ENCODE measurements at places on chromosomes 1 and 21. TPM values are rescaled to one million over a fixed set of nuclear protein-coding genes. Genes with fewer than 3 reads are reported as not detected.

GRCh38 chr1:981491-981954, 370 bp downstream of the PERM1 start:
- DNase-seq, result no peak

- DNase-seq, result no peak
These were observed 73.6 kb downstream of the TBX15 start for GRCh38 chr1:118914379-118915161.

- no peak for DNase-seq
These were observed 1.5 kb upstream of the COX20 start for GRCh38 chr1:244833734-244834542.

MYBPH gene
- total RNA-seq, result not detected

GRCh38 chr1:75132812-75133619, 1.2 kb upstream of the LHX8 start:
- DNase-seq, result no peak

DNA sequence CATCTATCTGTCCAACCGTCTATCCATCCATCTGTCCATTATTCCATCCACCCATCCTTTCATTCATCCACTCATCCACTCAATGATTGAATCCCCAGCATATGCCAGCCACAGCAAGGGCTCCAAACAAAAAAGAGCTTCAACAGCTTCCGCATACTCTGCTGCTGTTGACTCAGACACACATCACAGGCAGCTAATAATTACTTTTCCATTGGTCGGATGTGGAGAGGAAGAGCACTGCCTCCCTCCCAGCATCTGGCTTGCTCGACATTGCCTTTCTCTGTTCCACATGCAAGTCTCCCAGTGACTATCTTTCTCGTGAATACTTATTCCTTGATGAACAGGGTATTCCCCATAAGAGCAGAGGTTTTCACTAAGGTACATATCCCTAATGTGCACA, 176.5 kb downstream of the HIVEP3 start:
- no peak for DNase-seq

DNA sequence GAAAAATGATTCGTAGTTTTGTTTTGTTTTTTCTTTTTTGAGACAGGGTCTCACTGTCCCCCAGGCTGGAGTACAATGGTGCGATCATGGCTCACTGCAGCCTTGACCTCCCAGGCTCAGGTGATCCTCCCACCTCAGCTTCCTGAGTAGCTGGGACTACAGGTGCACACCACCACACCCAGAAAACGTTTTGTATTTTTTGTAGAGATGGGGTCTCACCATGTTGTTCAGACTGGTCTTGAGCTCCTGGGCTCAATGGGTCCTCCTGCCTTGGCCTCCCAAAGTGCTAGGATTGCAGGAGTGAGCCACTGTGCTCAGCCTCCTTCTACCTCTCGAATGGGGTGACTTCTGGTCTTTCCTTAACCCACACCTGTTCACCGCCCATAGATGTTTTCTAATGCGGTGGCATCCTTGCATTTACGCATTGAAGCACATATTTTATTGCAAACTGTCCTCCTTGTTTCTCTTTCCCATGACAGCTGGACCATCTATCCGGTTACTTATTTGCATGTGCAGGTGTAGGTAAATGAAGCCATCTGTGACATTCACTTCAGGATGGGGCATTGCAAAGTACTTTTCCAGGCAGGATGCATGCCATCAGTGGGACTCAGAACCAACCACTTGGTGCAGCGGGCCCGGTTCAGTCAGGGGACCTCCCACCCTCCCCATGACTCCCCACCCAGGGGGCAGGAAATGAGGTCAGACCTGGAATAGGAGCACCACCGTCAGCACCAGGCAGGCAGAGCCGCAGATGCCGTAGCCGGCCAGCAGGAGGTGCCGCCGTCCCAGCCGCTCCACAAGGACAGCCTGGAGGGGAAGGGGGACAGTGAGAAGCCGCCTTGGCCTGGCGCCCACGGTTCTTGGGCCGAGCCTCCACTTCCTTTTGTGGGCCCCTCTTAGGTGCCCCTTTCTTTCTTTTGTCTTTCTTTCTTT, 16.5 kb downstream of the SLC2A7 start:
- DNase-seq, result no peak

VSIG8 gene
- not detected for total RNA-seq

TCHH gene
- total RNA-seq, result 0.41 TPM

GRCh38 chr21:15552914-15553494, 176.8 kb upstream of the USP25 start:
- DNase-seq, result no peak
